ENCODE measurements at places on chromosomes 13 and 19.

- no peak for DNase-seq
Observed at GRCh38 chr13:106145997-106146864, 389.2 kb downstream of the EFNB2 start.

- DNase-seq, result no peak
Observed at GRCh38 chr13:111401151-111401550, 80.7 kb downstream of the TEX29 start.

DNA sequence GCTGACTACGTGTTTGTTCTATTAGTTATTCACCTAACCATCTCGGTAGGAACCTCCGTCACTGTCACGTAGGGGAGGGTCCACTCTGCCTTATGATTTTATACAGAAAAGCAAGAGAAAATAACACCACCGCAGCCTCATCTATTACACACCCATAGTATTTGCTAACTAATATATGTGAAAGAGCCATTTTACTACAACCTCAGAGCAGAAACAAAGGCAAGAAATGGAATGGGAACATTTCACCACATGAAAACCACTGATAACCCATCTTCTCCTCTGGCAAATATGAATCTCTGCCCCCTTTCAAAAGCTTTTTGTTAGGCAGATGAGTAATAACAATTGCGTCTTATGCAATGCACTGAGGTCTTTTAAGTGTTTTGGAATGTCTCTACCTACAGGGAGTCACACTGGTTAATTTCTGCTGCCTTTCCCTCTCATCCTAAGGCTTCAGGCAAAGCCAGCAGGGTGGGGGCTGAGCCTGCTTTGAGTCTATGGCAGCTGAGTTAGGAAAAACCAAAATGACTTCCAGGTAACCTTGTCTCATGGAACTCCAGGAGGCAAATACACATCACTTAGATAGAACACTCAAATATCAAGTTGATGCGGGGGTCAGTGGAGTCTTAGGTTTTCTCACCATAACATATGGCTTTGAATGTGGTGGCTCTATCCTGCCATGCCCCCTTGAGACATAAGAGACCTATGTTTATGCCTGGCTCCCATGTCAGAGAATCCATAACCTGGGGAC, 15.0 kb downstream of the TSHZ3 start:
- no peak for DNase-seq

DNA sequence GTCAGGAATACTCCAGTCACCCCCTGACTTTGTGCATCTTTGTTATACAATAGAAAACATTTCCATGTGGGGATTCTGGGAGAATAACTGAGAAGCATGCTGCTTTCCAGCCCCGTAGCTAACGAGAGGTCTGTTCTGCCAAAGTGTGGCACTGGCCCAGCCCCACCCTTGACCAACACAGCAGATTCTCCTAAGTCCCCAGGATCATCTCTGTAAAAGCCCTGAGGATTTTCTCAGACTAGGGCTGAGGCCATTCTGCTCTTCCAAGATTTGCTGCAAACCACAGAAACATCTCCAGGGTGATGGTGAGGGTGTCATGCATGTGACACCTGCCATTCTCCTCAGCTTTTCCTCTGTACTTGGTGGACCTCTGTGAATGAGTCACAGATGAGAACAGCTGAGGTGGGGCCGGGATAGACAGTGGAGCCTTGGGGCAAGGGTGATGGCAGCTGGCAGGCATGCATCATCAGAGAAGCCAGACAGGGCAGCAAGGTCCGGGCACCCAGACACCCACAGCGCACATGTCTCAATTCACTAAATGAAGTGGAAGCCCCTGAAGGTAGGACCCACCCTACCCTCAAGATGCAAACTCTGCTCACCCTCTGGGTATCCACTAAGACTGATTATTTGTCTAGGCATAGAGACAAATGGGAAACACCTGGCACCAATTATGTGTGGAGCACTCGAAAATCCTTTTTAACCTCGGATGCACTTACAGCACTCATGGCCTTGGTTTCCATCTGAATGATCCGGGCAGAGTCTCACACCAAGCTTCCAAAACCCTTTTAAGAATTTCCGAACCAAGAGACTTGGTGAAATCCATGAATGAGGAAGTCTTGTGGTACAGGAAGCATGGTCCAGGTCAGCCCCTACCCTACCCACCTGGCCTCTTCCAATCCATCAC, 20.1 kb upstream of the DOCK9 start:
- peak; percentile 26 for DNase-seq

Measured in activated CD8-positive, alpha-beta memory T cell treated with anti-CD3 and anti-CD28 coated beads, Interleukin-2, amount 50 U/mL, for 4 hours (primary cell).